NCI-H1048 (cell line): ENCODE measurements at places on chromosomes 13 and 19.

GRCh38 chr13:91816263-91816807 is 417.9 kb downstream of the GPC5 start:
- DNase-seq, result no peak

GRCh38 chr19:53785196-53785889 is 38.8 kb downstream of the NLRP12 start:
- no peak for DNase-seq

GRCh38 chr13:39020853-39021462 is 16.9 kb downstream of the PROSER1 start:
- DNase-seq, result no peak

DNA sequence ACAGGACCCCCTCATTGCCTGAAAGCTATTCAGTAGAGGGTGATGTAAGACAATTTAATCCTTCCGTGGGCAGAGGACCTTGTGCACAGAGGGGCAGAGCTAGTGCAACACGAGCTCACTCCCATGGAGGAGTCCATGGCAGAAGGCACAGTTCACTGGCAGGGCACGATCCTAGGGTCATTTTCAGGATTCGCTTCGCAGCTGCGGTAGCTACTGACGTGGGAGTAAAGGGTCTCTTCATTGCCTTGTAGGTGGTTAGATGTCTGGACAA is 207.8 kb downstream of the FOXO1 start:
- DNase-seq, result no peak

DNA sequence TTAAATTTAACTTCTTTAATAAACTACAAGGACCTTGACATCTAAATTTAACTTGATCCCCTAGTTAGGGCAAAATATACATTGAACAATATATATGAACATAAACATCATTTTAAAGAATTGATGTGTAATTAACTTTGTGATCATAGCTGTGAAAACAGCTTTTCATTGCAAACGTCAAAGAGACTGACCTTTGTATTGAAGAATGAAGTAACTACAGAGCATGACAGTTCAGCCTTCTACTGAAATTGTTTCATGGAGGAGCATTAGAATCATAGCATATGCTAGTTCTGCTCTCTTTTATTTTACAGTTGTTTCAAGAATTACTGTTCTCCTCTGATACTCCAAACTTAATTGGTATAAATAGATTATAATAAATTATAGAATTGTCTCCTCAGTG is 123.4 kb upstream of the PRR20A start:
- no peak for DNase-seq
